ENCODE measurements at places on chromosomes 7 and 10.

GRCh38 chr10:33134011-33134751, 176.2 kb upstream of the ITGB1 start:
- peak; percentile 63 for DNase-seq

GRCh38 chr7:128022631-128023532, 8.4 kb downstream of the LRRC4 start:
- DNase-seq = peak; percentile 75

DNA sequence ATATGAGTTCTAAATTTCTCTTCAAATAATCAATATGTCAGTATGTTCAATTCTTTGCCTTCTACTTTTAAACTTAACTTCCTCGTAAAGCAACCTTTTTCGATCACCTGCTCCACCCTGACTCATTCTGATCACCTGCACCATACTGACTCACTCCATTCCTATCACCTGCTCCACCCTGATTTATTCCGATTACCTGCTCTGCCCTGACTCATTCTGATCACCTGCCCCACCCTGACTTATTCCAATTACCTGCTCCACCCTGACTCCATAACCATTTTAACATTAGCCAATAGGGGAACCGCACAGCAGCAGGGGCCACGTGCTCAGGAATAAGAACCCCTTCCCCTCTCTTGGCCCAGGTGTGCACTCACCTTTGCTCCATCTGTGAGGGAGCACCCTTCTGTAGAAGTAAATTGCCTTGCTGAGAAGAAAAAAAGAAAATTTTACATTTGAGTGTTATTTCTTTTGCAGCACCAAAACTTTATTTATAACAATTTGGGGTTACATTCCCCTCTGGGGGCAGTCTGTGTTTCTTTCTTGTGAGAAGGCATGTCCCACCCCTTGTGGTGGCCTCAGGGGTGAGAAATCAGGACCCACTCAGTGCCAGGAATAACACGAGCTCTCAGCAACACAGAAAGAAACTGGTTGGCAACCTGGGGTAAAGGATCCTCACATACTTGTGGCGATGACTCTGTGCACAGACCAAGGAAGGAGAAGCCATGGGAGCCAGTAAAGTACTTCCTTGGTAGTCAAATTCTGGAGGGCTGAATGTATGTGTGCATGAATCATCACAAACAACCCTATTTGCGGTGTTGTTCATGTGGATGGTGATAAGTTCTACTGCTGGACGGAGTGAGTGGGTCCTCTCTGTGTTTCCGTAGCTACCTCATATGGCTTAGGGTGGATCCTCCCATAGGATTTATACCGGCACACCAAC, 29.4 kb upstream of the PPP1R9A start:
- DNase-seq = peak; percentile 63

GRCh38 chr7:15433151-15433550, 128.7 kb downstream of the AGMO start:
- no peak for DNase-seq

DNA sequence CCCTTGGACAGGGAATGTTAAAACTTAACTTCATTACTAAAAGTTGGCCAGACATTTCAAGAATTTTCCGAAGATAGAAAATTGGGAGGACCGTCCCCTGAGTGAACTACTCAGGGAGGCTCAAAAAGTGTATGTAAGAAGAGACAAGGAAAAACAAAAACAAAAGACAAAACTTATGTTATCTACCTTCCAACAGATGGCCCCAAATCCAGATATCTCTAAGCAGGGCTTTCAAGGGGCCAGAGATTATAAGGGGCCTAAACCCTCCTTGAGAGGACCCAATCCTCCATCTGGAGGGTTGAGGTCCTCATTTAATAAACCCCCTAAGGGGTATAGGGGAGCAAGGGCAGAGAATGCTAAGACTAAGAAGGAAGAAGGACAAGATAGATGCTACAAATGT, 203.6 kb downstream of the SH2D4B start:
- DNase-seq = no peak

GRCh38 chr7:69430384-69431021, 167.8 kb upstream of the AUTS2 start:
- DNase-seq = no peak

- DNase-seq = no peak
Measured at GRCh38 chr7:8258166-8258565, 3.8 kb downstream of the ICA1 start.

DNA sequence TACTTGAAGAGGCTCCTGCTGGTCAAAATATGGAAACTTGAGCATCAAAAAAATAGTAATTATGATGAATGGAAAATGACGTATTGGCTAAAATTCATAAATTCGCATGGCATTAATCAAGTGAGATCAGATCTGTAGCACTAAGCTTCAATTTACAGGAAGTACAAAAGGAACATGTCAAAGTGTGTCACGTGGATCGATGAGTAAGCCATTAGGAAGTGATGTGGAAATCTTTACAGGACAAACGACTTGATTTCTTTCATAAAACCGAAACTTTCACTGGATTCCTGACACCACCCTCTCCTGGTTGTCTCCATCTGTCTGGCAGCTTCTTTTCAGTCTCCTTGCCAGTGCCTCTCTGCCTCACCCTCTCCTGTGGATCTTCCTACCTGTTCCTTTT, 25.8 kb downstream of the AKR1C8 start:
- no peak for DNase-seq

GRCh38 chr7:124879771-124880170, 49.9 kb downstream of the POT1 start:
- no peak for DNase-seq

DNA sequence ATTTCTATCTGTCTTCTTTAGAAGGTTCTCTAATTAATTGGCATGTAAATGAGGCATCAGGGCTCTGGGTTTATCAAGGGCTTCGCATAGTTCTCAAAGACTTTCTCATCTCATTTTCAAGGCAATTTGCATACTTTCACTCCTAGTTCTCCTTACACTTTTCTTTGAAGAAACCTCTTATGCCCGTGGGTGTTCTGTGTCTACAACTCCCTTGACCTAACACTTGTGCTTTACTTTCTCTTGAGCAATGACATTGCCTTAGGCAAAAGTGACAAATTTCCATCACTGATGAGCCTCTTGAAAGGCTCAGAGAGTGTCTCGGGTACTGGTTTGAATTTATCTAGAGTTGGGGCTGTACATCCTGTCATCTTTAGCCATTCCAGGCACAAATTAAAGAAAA, 74.7 kb upstream of the ITPRID1 start:
- no peak for DNase-seq

DNA sequence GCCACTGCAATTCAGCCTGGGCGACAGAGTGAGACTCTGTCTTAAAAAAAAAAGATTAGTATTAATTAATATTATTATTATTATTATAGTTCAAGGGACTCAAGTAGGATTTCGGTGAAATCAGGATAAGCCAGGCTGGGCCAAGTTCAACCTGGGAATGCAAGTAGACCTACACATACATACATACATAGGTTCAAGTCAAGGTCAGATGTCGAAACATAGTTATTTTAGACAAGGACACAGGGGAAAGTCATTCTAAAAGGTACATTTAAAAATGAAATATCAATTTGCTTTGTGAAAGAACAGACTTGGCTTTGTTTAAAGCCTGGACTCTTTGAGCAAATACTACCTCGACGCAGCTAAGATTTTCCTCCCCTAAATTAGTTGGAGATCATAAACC, 149.3 kb downstream of the RNF133 start:
- no peak for DNase-seq

GRCh38 chr7:28311670-28312069, 100.6 kb upstream of the CREB5 start:
- DNase-seq = no peak

GRCh38 chr7:100884736-100885439, 4.6 kb downstream of the UFSP1 start:
- DNase-seq = no peak

DNA sequence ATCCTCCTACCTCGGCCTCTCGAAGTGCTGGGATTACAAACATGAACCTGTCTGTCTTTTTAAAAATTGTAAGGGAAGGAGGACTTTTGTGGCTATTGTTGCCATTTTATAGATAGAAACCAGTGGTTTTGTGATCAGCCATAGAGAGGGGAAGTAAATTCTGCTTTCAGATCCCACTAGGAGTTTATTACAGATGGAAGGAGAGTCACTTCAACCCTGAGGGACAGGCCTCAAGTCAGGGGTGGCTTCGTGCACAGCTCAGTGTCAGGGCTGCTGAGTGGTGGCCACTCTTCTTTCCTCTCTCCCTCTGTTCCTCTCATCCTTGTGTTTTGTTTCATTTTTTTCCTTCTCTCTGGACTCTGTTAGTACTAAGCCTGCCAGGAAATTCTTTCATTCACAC, 60.8 kb downstream of the OGDH start:
- DNase-seq = peak; percentile 8

DNA sequence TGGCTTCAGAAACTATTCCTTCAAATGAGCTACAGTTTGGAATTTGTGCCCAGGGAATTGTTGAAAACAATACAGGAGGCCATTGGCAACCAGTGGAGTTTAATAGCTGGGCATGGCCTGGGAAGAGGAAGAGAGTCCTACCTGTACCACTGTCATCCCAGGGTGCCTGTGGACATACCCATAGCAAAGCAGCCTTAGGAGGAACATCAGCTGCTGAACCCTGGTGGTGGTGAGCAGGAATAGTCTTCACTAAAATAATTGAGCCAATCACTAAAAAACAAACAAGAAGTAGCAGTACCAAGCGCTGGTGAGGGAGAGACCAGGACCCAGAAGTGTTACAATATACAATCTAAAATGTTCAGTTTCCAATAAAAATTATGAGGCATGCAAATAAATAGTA, 14.5 kb downstream of the IGFBP1 start:
- DNase-seq = no peak

- no peak for DNase-seq
Measured at GRCh38 chr10:79051766-79052165, 17.0 kb upstream of the ZMIZ1 start.

- DNase-seq = no peak
Measured at GRCh38 chr10:110634527-110635209, 9.5 kb upstream of the RBM20 start.

DNA sequence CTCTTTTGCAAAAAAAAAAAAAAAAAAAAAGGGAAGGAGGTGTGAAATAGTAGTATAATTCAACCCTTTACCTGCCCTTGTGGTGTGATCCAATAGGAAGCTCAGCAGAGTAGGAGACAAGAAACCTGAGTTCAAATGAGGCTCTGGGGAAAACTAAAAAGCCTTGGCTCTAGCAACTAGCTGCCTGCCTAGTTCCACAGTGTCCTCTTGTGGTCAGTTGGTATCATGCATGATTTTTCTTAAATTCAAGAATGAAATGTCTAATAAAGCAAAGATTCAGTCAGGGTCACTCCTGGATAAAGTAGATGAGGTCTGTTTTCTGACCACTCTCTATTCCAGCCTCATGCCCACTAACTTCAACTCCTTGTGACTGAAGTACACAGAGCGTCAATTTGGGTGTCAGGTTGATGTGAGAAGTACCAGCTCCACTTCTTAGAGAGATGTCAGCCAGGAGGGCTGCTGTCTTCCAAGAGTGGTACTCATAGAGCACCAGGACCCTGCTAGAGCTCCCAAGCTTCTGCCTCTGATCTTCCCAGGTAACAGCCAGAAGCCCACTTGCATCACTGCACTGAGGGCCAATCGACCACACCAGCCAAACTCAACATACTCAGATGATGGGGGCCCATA, 10.5 kb downstream of the LSM5 start:
- DNase-seq = no peak

- DNase-seq = no peak
Measured at GRCh38 chr10:11678074-11678793, 63.9 kb upstream of the ECHDC3 start.

- no peak for DNase-seq
Measured at GRCh38 chr7:129650056-129650758, 38.7 kb downstream of the NRF1 start.

DNA sequence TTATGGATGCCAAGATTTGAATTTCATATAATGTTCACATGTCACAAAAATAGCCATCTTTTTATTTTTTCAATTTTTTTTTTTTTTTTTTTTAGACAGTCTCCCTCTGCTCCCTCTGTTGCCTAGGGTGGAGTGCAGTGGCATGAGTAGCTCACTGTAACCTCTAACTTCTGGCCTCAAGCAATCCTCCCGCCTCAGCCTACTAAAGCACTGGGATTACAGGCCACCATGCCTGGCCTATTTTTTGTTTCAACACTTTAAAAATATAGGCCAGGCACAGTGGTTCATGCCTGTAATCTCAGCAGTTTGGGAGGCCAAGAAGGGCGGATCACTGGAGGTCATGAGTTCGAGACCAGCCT, 246.3 kb downstream of the SKIDA1 start:
- DNase-seq = no peak

GRCh38 chr10:128316925-128317324, 190.7 kb upstream of the MKI67 start:
- DNase-seq = peak; percentile 77

DNA sequence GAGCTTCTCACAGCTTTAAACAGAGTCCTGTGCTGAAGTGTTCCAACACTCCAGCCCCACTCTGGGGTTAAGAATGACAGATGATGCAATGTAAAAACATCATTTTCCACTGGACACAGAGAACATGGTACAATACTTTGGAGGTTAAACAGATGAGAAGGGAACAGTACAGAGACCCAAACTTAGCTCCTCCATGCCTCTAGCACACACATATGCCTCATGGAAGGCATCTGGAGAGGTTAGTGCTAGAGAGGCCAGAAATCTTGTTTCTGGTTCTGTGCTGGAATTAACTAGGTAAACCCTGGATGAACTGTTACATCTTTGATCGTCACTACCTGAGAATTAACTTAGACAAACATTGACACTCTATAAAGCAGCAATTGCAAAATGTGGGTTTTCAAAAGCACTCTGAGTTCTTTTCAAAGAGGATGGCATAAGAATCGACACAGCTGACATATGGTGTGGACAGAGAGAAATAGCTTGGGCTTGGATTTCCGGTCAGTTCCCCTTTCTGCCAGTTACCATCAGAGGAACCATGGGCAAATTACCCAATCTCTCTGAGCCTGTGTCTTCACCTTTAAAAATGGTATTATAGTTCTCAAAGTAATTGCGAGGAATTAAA, 81.9 kb downstream of the KCNMA1 start:
- DNase-seq = no peak

DNA sequence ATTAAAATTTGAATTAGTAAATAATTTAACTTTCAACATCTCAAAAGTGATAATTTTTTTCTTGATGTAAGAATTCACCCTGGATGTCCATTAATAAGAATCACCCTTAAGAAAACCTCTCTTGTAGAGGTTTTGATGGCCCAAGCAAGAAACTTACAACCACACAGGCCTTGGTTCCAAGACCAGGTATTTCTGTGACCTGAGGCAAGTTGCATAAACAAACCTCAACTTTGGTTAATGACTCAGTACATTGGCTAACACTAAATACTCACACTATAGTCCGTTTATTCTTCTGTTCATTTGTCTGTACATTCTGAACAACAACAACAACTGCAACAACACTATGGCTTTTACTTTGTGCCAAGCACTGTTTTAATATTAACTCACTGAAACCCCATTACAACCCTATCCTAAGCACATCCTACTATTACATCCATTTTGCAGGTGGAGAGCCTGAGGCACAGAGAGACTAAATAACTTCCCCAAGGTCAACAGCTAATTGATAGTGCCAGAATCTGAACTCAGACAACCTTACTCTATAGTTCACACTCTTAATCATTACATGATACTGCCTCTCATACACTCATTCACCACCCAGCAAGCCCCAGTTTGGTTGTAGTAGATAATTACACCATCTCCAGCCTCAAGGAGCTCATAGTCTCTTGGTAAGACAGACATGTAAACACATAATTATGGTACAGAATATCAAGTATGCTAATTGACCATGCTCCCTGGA, 6.6 kb downstream of the ANK3 start:
- no peak for DNase-seq

Data from islet precursor cell (in vitro differentiated cells).